ENCODE measurements at places on chromosomes 16 and 17. TPM values are rescaled to one million over a fixed set of nuclear protein-coding genes. Genes with fewer than 3 reads are reported as not detected.

DNA sequence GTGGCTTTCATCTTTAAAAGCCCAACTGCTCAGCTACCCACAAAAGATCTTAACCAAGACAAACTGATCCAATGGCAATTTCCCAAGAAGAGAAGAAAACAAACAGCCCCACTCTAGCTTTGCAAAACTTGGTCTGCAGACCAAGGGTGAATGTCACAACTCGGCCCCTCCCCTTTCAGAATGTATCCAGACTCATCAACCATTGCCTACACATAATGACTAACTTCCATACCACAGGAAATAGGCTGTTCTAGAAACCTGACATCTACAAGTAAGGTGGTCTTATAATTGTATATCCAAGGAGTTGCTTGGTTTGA lies 16.0 kb downstream of the DCUN1D3 start:
- H3K27me3 ChIP-seq: no peaks in the 10 kb centered on the region
- H3K27ac ChIP-seq: no peak overlapping the region
- DNase-seq: no peak
- no peak overlapping the region for H3K4me3 ChIP-seq

- no peaks in the 10 kb centered on the region for H3K27me3 ChIP-seq
- H3K27ac ChIP-seq: peak overlapping the region; percentile 90
- H3K4me3 ChIP-seq: no peak overlapping the region
- DNase-seq: no peak
- H3K4me1 ChIP-seq: peaks cover 98% of the 10 kb centered on the region
Measured at GRCh38 chr16:70702624-70703023, 16.8 kb upstream of the MTSS2 start.

DNA sequence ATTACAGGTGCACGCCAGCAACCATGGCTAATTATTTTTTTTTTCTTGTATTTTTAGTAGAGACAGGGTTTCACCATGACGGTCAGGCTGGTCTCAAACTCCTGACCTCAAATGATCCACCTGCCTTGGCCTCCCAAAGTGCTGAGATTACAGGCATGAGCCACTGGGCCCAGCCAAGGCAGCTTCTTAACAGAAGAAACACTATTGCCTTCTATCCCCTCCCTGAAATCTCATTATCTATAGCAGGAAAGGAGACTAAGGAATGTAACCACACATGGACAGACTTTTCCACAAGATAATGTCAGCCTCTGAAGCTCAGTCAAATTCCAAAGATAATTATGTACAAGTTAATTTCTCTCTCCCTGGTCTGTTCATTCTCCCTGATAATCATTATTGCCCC lies 5.7 kb upstream of the ZP2 start:
- no peak overlapping the region for H3K4me3 ChIP-seq
- no peak for DNase-seq
- H3K36me3 ChIP-seq: no peaks in the 10 kb centered on the region
- H3K4me1 ChIP-seq: no peaks in the 10 kb centered on the region

DNA sequence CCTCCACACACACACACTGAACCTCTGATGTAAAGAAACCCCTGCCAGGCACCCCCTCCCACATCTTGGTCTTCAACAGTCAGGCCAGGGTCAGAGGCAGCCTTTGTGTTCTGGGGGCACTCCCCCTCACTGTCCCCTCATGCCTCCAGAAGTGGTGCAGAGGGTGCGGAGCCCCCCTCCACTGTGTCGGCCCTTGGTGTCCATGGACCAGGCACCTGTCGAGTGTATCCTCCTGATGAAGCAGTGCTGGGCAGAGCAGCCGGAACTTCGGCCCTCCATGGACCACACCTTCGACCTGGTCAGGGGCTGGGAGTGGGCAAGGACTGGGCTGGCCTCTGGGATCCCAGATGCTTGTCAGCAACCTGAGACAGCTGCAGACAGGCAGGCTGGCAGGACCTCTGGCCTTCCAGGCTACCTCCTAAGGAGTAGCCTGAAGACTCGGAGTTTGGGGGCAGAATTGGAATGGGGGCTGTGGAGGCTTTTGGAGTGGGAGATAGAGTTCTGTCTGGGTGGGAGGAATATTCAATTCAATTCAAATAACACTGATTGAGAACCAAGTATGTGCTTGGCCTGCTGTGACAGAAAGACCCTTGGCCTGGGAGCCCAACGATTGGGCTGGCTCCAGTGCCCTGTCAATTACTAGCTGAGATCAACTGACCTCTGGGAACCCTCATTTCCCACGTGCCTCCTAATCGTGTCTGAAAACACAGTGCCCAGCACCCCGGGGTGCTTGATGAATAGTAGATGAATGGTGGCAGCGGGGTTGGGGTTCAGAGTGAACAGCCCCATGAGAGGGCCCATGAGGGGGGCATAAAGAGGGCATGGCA lies 11.5 kb downstream of the GUCY2D start:
- H3K27me3 ChIP-seq: peaks cover 14% of the 10 kb centered on the region
- H3K36me3 ChIP-seq: no peaks in the 10 kb centered on the region
- H3K4me1 ChIP-seq: peaks cover 31% of the 10 kb centered on the region
- DNase-seq: no peak
- no peak overlapping the region for H3K27ac ChIP-seq
- H3K4me3 ChIP-seq: no peak overlapping the region

DNA sequence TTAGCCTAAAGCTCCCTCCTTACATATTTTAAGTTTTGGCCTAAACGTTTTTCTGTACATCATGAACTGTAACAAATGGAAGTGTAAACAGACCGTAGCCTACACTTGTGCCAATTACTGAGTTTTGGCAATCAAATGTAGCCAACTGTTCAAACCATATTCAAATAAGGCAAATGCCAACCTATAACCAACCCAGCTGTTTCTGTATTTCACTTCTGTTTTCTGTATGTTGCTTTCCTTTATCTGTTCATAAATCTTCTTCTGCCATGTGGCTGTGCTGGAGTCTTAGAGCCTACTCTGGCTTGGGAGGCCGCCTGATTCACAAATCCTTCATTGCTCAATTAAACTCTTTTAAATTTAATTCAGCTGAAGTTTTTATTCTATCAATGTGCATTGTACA lies 6.9 kb upstream of the C16orf78 start:
- no peaks in the 10 kb centered on the region for H3K4me1 ChIP-seq
- no peak overlapping the region for H3K4me3 ChIP-seq
- no peak overlapping the region for H3K27ac ChIP-seq
- no peaks in the 10 kb centered on the region for H3K36me3 ChIP-seq
- H3K27me3 ChIP-seq: no peaks in the 10 kb centered on the region
- DNase-seq: no peak

- DNase-seq: no peak
- no peak overlapping the region for H3K4me3 ChIP-seq
- no peaks in the 10 kb centered on the region for H3K27me3 ChIP-seq
- peaks cover 30% of the 10 kb centered on the region for H3K4me1 ChIP-seq
- H3K27ac ChIP-seq: no peak overlapping the region
Measured at GRCh38 chr17:10741416-10742135, 11.8 kb upstream of the TMEM220 start.

DNA sequence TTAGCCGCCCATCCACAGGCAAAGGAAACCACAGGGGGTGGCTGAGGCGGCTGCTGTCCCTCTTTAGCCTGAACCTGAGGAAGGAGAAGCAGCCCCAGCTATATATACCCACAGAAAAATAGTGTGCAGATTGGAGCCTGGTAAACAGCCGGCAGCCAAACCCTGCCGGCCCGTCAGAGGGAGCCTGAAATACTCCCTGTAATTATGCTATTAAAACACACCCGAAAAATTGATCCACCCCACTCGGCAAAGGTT lies 6.8 kb downstream of the PIEZO1 start:
- peaks cover 3% of the 10 kb centered on the region for H3K36me3 ChIP-seq
- H3K4me1 ChIP-seq: peaks cover 79% of the 10 kb centered on the region
- no peak for DNase-seq
- H3K27me3 ChIP-seq: no peaks in the 10 kb centered on the region
- H3K4me3 ChIP-seq: no peak overlapping the region
- H3K27ac ChIP-seq: no peak overlapping the region

- no peaks in the 10 kb centered on the region for H3K36me3 ChIP-seq
- DNase-seq: no peak
- peaks cover 4% of the 10 kb centered on the region for H3K4me1 ChIP-seq
- no peak overlapping the region for H3K27ac ChIP-seq
- no peak overlapping the region for H3K4me3 ChIP-seq
Measured at GRCh38 chr17:73480740-73481139, 163.5 kb downstream of the SDK2 start.

GRCh38 chr16:50741225-50741780 lies 583 bp upstream of the CYLD start:
- peaks cover 31% of the 10 kb centered on the region for H3K4me1 ChIP-seq
- H3K4me3 ChIP-seq: peak overlapping the region; percentile 95
- H3K36me3 ChIP-seq: no peaks in the 10 kb centered on the region
- H3K27me3 ChIP-seq: no peaks in the 10 kb centered on the region
- H3K27ac ChIP-seq: peak overlapping the region; percentile 81

CFAP97D1 gene
- total RNA-seq: 0.10 TPM

- H3K27ac ChIP-seq: no peak overlapping the region
- no peak overlapping the region for H3K4me3 ChIP-seq
- peaks cover 19% of the 10 kb centered on the region for H3K4me1 ChIP-seq
Measured at GRCh38 chr17:35082073-35082657, 18.7 kb upstream of the RFFL start.

PIRT gene
- total RNA-seq: 0.91 TPM

DNA sequence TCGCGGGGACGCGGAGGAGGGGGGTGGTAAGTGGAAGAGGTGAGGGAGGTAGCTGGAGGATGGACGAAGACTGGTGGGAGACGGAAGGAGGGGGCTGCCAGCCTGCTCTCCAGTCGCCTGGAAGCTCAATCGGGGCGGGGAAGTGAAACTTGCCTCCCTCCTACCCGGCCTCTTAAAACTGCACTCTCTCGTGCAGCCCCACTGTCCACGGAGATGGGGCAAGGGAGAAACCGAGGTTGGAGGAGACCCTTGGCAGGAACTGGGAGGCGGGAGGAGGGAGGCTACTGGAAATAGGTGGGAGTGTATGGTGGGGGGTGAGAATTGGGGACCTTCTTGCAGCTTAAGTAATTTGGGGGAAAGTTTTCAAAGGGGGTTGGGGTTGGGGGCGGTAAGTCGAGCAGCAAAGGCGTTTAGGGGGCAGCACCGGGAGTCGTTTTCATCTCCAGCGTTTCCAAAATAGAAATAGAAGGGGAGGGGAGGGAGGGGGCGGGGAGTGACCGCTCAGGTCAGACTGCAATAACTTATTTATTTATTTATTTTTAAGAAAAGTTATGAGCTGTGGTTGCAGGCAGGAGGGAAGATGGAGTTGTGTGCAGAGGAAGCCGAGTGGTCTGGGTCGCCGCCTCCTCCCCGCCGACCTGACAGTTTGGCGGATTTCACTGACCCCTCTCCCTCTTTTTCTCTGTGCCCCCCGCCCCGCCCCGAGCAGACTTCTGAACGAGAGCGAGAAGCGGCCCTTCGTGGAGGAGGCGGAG lies 1.4 kb downstream of the SOX9 start:
- peaks cover 3% of the 10 kb centered on the region for H3K36me3 ChIP-seq
- DNase-seq: peak; percentile 78
- H3K4me1 ChIP-seq: peaks cover 55% of the 10 kb centered on the region
- peak overlapping the region; percentile 77 for H3K27ac ChIP-seq
- H3K27me3 ChIP-seq: peaks cover 69% of the 10 kb centered on the region

GRCh38 chr16:66354034-66354909 lies 12.2 kb upstream of the CDH5 start:
- no peak overlapping the region for H3K4me3 ChIP-seq
- H3K27me3 ChIP-seq: peaks cover 15% of the 10 kb centered on the region
- peaks cover 12% of the 10 kb centered on the region for H3K4me1 ChIP-seq
- DNase-seq: no peak

DNA sequence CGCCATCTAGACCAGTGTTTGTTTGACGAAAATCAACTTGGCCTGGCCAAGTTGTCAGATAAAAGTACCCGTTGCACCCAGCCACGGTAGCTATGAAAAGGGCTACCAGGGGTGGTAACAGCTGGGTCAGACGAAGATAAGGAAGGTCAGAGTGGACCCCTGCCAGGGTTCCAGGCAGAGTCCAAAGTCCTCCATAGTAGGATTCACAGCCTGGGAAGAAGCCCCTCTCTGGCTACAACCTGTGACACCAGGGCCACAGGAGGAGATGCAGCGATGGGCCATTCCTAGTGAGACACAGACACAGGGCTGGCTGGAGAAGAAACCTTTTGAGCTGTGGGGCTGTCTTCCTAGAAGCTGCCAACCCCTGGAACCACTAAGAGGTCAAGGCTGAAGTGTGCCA lies 39.3 kb downstream of the MEAK7 start:
- no peak overlapping the region for H3K4me3 ChIP-seq
- peak; percentile 34 for DNase-seq
- no peaks in the 10 kb centered on the region for H3K27me3 ChIP-seq
- H3K36me3 ChIP-seq: peaks cover 21% of the 10 kb centered on the region
- H3K4me1 ChIP-seq: no peaks in the 10 kb centered on the region

- no peaks in the 10 kb centered on the region for H3K27me3 ChIP-seq
- peak overlapping the region; percentile 41 for H3K27ac ChIP-seq
- H3K4me3 ChIP-seq: no peak overlapping the region
- H3K36me3 ChIP-seq: no peaks in the 10 kb centered on the region
- peaks cover 17% of the 10 kb centered on the region for H3K4me1 ChIP-seq
Measured at GRCh38 chr17:82204831-82205719, 7.6 kb downstream of the CCDC57 start.

- no peaks in the 10 kb centered on the region for H3K27me3 ChIP-seq
- H3K27ac ChIP-seq: no peak overlapping the region
- DNase-seq: no peak
- no peaks in the 10 kb centered on the region for H3K4me1 ChIP-seq
- no peaks in the 10 kb centered on the region for H3K36me3 ChIP-seq
- H3K4me3 ChIP-seq: no peak overlapping the region
Measured at GRCh38 chr16:65917466-65917865, 449.0 kb upstream of the CDH5 start.

- H3K4me3 ChIP-seq: no peak overlapping the region
- no peaks in the 10 kb centered on the region for H3K27me3 ChIP-seq
- no peaks in the 10 kb centered on the region for H3K4me1 ChIP-seq
- DNase-seq: no peak
- H3K27ac ChIP-seq: no peak overlapping the region
Measured at GRCh38 chr16:66008136-66008535, 358.4 kb upstream of the CDH5 start.

C1QTNF8 gene
- total RNA-seq: not detected

- H3K27ac ChIP-seq: no peak overlapping the region
- no peak overlapping the region for H3K4me3 ChIP-seq
- no peak for DNase-seq
- H3K27me3 ChIP-seq: peaks cover 20% of the 10 kb centered on the region
Measured at GRCh38 chr16:51119973-51120729, 30.9 kb downstream of the SALL1 start.

- no peak overlapping the region for H3K27ac ChIP-seq
- no peaks in the 10 kb centered on the region for H3K4me1 ChIP-seq
- peaks cover 67% of the 10 kb centered on the region for H3K36me3 ChIP-seq
Measured at GRCh38 chr16:87336434-87337240, 19.4 kb upstream of the C16orf95 start.

CCL7 gene
- not detected for total RNA-seq

DNA sequence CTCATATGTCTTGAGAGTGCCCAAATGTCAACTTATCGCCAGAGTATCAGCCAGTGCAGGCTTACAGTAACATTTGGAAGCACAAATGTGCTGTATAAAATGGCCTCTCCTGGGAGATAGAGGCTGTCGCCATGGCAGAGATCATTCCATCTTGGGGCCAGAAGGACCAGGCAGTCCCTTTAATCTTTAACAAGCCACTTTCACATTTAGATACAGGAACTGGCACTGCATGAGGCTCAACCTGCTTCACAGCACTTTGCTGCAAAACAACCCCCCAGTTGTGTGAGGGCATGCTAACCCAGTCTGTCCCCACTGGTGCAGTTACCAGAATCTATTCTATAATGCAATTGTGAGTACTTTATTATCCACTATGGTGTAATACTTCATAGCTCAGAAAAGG lies 4.7 kb upstream of the RFFL start:
- H3K27ac ChIP-seq: no peak overlapping the region
- no peaks in the 10 kb centered on the region for H3K36me3 ChIP-seq
- no peak overlapping the region for H3K4me3 ChIP-seq
- H3K27me3 ChIP-seq: no peaks in the 10 kb centered on the region
- H3K4me1 ChIP-seq: peaks cover 13% of the 10 kb centered on the region

GRCh38 chr17:64151016-64151368 lies 21.0 kb upstream of the ERN1 start:
- H3K27me3 ChIP-seq: no peaks in the 10 kb centered on the region
- H3K27ac ChIP-seq: no peak overlapping the region
- no peak overlapping the region for H3K4me3 ChIP-seq
- peaks cover 26% of the 10 kb centered on the region for H3K36me3 ChIP-seq
- peaks cover 40% of the 10 kb centered on the region for H3K4me1 ChIP-seq

Measured in suprapubic skin (tissue), 4 donors.